Right forelimb (tissue), 1 donor: ENCODE measurements at places on chromosomes 7 and 10.

- DNase-seq = no peak
These were observed 477.5 kb downstream of the PTPRN2 start for GRCh38 chr7:158110034-158110590.

DNA sequence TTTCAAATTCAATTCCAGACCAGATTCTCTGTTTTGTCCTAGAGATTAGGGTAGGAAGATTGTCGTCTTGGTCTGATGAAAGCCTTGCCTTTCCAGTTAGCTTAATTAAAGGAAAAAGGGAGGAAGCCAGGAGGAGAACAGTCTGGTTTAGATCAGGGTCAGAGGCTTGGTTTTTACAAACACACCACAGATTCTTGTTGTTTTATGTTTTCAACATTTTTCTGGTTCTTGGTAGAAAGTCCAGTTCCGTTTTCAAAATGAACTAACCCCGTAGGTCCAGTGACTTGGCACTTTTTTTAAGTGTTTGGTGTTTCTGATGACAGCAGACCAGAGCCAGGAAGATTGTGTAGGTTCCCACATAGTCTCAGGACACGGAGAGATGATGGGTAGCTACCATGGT, 167.1 kb upstream of the INHBA start:
- DNase-seq = no peak

DNA sequence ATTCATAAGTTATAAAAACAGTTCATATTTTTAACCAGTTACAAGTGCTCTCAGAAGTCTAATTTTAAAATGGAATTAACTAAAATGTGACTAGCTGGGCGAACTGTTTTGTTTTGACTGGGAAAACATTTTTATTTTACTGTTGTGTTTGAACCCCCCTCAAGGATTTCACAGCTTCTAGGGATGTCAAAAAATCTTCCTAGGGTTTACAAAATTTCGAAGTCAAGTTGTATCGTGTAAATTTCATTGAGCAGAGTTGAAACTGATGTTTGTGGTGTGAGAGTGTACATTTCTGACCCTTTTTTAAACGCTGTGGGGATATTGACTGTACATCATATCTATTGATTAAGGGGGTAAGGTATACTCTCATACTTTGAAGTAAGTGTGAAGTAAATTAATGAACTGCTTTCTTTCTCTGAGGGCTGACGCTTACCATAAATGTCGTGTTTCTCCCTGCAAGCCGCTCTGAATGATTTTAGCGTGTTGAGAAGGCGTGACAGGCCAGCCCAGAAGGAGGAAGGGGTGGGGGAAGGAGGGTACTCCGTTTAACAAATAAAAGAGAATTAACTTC, 1.8 kb upstream of the SP8 start:
- no peak for DNase-seq

DNA sequence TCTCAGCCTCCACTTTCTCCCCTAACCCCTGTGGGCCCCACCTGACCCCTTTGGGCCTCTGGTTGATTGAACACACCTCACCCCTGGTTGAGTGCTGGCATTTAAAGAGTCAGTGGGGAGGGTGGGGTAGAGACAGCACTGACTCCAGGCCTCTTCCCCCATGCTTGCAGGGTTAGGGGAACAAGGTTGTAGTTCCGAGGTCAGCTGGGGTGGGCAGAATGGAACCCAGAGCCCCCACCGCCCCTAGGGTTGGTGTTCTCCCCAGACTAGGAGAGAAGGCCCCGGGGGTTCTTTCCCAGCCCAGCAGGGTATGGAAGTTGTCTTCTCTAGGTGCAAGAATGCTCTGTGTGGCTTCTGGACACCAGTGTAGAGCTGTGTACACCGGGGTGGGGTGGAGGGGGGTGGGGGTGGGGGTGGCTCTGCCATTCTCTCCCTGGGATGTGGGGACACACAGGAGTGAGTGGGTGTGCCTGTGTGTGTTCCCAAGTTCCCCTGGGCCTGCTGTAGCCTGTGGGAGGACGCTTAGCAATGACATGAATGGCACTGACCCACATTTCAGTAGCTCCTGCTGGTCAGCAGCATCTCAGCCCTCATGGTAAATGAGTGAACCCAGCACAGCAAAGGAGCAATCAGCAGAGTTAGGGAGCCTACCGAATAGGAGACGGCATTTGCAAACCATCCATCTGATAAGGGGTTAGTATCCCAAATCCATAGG, 33.6 kb downstream of the PRF1 start:
- DNase-seq = no peak

DNA sequence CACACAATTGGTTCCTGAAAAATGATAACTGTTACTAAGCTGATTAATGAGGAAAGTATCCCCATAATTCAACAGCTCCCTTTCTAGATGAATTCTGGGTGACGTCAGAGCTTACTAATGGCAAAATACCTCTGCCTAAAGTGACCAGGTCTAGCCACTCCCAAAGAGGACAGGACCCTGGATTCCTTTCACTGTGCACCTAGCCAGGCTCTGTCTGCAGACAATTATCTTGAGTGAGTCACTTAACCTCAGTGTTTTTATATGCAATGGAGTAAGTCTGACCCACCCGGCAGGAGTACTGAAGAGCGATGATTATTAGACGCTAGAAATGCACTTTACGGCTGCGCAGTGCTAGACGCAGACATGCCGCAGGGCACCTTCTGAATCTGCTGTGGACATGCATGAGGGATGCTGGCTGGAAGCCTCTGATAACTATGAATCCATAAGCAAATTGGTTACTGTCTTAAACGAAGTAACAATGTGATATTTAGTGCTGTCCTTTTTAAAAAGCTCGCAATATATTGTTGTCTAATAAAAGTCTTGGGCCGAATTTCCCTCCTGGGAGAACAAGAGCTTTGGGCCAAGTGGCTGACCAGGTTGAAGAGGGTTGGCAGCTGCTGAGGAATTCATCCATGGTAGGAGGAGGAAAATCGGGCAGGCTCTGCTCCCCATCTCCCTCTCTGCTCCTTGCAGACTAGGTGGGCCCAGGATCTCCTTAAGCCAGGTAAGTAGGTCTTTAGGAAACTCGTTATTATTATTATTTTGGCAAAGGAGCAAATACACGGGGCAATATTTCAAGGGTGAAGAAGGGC, 4.6 kb upstream of the INPP5A start:
- DNase-seq = no peak

DNA sequence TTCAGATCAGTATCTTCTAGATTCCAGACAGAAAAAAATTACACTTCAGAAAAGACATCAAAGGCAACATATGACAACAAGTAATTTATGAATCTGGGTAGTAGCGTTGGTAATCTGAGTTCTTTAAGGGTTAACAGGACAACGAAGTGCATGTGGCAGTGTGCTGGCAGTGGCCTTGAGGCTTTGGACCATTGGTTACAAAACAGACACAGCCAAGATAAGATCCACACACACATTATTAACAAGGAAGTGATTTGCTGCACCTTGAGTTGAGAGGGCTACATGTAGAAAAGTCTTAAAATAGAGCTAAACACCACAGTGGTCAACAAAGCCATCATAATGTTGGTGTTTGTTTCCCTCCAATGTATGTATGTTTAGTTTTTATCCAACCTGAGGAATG, 40.6 kb downstream of the AKR1D1 start:
- no peak for DNase-seq
